Activated CD8-positive, alpha-beta memory T cell treated with anti-CD3 and anti-CD28 coated beads, Interleukin-2, amount 10 ng/mL, durations not matched to agents 7 days and 5 days (primary cell): ENCODE measurements at places on chromosomes 11 and 22. TPM values are rescaled to one million over a fixed set of nuclear protein-coding genes. Genes with fewer than 3 reads are reported as not detected.
A peak's percentile ranks its signal among the peaks of the same experiment; 100 is the strongest.

DNA sequence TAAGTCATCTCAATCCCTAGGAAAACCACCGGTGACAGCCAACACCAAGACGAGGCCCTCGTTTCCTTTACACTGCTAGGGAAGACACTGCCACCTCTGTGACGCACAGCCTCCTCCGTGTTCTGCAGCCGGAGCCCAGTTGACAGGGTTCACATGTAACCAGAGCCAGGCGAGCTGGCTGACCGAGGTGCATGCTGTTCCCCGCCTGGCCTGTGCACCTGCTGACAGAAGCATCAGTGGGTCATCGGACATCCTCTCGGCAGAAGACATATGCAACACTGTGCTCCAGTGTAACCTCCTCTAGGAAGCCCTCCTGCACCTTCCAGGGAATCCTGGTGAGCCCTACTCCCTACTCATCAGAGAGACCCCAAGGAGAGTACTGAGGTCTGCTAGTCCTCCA, 114.2 kb upstream of the TP53AIP1 start:
- no peaks in the 10 kb centered on the region for H3K36me3 ChIP-seq
- H3K27me3 ChIP-seq: no peaks in the 10 kb centered on the region
- no peaks in the 10 kb centered on the region for H3K4me1 ChIP-seq

DNA sequence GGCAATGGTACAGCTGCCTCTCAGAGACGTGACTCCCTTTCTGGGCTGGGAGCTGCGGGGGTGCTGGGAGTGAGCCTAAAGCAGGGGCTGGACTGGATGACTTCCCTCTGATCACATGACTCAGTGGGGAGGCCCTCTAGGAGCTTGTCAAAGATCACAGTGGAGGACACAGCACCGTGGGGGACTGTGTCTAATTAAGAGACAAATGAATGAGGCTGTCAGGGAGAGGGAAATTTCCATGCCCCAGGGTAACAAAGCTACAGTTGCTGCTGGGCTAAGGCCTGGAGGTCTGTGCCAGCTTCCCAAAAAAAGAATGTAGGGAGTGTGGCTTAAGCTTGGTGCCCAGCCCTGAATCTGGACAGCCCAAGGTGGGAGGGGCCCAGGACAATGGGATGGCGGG, 262.8 kb upstream of the PLET1 start:
- H3K27me3 ChIP-seq: peaks cover 29% of the 10 kb centered on the region
- no peak overlapping the region for H3K27ac ChIP-seq
- DNase-seq: no peak
- peaks cover 6% of the 10 kb centered on the region for H3K4me1 ChIP-seq
- H3K36me3 ChIP-seq: no peaks in the 10 kb centered on the region

DNA sequence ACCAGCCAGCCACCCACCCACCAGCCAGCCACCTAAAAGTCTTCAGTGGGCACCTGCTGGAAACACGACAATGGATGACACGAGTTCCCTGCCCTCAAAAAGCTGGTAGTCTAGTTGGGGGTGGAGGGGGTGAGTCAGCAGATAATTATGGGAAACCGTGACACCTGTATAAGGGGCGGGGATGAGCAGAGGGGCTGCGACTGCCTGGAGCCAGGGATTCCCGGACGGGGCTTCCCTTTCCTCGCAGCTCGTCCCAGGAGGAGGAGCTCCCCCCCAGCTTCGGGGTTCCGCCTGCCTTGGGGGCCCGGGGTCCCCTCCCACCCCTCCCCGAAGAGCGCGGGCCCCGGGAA, 2.3 kb upstream of the RTN4RL2 start:
- no peak overlapping the region for H3K27ac ChIP-seq
- H3K27me3 ChIP-seq: peaks cover 44% of the 10 kb centered on the region
- no peak overlapping the region for H3K4me3 ChIP-seq
- DNase-seq: no peak

DNA sequence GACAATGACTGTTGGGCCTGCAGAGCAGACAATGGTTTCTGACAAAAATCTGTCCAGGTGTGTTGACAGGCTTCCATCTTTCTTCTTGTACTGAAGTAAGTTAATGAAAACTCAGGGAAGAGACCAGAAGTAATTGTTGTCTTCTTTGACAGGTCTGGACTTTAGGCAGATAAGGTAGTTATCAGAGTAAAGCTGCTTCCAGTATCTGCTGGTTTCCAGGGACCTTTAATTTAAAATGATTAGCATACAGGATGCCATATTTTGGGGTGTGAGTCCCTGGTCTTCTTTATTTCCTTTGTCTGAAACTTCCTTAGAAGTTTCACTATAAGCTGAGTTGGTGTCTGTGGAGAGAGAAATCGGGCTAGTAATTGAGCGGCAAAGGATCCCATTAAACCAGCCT, 1.4 kb downstream of the TMX2 start:
- peaks cover 11% of the 10 kb centered on the region for H3K36me3 ChIP-seq
- DNase-seq: no peak
- peak overlapping the region; percentile 91 for H3K27ac ChIP-seq
- peaks cover 49% of the 10 kb centered on the region for H3K4me1 ChIP-seq
- H3K4me3 ChIP-seq: peak overlapping the region; percentile 99

DNA sequence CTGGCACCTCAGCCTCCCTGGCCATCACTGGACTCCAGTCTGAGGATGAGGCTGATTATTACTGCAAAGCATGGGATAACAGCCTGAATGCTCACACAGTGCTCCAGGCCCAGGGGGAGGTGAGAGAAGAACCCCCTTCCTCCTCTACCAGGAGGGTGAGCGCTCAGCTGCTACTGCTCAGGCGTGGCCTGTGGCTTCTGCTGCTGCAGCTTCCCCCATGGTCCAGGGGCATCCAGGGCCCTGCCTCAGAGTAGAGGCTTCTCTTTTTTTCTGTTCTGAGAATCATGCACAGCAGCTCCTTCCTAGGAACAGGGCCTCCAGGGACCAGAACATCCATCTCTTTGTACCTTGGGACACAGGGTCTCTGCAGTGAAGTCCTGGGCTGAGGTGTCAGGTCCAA, 83.1 kb downstream of the VPREB1 start:
- no peak overlapping the region for H3K27ac ChIP-seq
- peaks cover 21% of the 10 kb centered on the region for H3K27me3 ChIP-seq
- H3K4me3 ChIP-seq: no peak overlapping the region
- no peak for DNase-seq
- no peaks in the 10 kb centered on the region for H3K36me3 ChIP-seq
- peaks cover 5% of the 10 kb centered on the region for H3K4me1 ChIP-seq

DNA sequence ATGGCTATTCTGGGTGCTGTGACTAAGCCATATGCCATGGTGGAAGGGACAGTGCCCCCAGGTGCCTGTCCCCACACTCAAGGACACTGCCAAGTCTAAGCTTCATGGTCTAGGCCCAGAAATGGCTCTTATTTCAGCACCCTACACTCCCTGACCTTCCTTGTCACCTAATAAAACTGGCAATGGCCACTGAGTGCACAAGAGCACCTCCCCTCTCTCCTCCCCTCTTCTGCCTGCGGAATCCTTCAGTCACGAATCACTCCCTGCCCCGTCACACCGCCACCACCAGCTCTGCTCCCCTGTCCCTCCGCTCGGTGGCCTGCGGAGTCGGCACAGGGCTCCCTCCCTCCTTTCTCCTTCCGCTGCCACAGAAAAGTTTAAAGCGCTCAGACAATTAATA, 19.0 kb upstream of the LMO1 start:
- peak; percentile 5 for DNase-seq
- H3K4me1 ChIP-seq: no peaks in the 10 kb centered on the region
- peaks cover 9% of the 10 kb centered on the region for H3K27me3 ChIP-seq
- H3K4me3 ChIP-seq: no peak overlapping the region
- H3K36me3 ChIP-seq: no peaks in the 10 kb centered on the region

DNA sequence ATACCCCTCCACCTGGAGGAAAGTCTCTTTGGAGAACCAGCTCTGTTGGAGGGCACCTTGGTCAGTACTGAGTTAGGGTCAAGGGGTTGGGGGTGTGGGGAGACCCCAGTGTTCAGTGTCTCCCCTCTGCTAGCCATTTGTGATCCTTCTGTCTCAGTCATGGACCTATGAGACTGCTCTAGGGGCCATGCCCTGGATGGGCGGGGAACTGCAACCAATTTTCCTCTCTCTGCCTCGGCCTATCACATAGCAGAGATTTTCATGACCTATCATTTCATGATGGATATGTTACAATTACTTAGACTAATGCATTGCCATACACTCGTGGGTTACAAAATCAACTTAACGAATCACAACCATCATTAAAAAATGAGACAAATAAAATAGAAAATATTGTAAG, 7.4 kb downstream of the OTOG start:
- H3K4me1 ChIP-seq: peaks cover 8% of the 10 kb centered on the region
- DNase-seq: no peak
- H3K27ac ChIP-seq: no peak overlapping the region
- no peaks in the 10 kb centered on the region for H3K36me3 ChIP-seq
- no peaks in the 10 kb centered on the region for H3K27me3 ChIP-seq
- no peak overlapping the region for H3K4me3 ChIP-seq

DNA sequence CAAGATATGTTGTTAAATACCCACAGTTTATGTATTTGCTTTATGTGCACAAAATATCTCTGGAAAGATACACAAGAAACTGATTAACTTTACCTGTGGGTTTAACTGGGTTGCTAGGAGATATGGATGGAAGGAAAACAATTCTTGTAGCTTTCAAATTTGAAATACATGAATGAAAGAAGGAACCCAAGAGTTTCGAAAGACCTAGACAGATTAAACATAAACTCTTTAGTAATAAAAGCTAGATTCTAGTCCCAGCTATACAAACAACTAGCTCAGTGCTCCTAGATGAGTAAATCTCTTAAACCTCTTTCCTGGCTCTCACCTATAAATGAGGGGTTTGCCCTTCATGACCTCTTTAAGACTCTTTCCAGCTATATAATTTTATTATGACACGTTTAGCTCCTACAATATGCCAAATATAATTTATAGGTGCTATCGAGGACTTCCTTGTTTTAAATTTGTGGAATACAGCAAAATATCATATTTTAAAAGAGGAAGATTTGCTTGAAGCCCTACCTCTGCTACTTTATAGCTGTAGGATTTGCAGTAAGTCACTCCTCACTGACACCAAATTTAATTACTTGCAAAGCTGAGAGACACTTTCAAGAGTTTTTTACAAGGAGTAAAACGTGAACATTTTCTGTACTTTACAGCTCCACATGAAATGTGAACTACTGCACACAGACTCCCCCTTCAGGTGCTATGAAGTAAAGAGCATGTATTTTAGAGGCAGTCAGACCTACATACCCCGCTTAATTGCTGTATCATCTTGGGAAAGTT, 50.7 kb downstream of the RRAS2 start:
- H3K4me1 ChIP-seq: peaks cover 25% of the 10 kb centered on the region
- no peak overlapping the region for H3K4me3 ChIP-seq
- no peaks in the 10 kb centered on the region for H3K27me3 ChIP-seq
- H3K27ac ChIP-seq: no peak overlapping the region
- no peak for DNase-seq

DNA sequence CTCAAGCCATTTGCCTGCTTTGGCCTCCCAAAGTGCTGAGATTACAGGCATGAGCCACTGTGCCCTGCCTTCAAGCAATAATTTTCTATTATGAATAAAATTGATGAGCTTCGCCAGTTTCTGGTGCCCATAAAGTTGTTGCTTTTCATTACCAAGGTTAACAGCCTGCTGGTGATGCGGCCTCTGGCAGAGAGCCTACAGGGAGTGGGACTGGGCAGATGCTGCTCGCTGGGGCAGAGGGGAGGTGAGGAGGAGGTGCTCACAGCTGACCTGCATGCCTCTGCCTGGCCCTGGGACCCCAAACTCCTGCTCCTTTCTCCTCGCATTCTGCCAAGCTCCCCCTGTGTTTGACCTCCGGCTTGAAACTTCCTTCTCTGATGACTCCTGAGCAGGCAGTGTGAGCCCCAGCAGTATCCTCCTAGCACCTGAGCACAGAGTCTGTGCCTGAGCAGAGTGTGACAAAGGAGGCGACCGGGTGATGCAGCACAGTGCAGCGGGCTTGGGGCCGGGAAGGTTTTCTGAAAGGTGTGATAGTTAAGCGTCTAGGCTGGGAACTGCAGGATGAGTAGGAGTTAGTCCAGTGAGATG, 56.1 kb upstream of the B3GAT1 start:
- H3K4me1 ChIP-seq: no peaks in the 10 kb centered on the region
- no peak for DNase-seq
- H3K4me3 ChIP-seq: no peak overlapping the region
- no peaks in the 10 kb centered on the region for H3K36me3 ChIP-seq

DNA sequence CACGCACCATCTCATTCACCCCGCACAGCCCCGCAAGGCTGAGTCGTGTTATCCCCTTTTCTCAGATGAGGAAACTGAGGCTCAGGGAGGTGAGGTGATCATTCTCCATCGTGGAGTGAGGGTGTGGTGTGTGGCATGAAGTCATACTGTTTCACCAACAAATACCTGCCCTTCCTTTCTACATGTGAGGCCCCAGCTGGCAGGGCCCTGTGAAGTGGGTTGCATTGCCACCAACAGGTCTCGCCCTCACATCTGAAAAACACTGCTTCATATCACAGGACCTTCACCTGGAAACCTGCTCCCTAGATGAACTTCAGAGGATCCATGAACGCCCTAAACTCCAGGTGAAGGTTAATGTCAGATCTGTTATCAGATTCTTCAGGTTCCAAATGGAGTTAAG, 4.3 kb downstream of the SSTR3 start:
- H3K4me1 ChIP-seq: no peaks in the 10 kb centered on the region
- DNase-seq: no peak
- H3K36me3 ChIP-seq: no peaks in the 10 kb centered on the region
- H3K27me3 ChIP-seq: no peaks in the 10 kb centered on the region
- no peak overlapping the region for H3K4me3 ChIP-seq
- H3K27ac ChIP-seq: no peak overlapping the region

DNA sequence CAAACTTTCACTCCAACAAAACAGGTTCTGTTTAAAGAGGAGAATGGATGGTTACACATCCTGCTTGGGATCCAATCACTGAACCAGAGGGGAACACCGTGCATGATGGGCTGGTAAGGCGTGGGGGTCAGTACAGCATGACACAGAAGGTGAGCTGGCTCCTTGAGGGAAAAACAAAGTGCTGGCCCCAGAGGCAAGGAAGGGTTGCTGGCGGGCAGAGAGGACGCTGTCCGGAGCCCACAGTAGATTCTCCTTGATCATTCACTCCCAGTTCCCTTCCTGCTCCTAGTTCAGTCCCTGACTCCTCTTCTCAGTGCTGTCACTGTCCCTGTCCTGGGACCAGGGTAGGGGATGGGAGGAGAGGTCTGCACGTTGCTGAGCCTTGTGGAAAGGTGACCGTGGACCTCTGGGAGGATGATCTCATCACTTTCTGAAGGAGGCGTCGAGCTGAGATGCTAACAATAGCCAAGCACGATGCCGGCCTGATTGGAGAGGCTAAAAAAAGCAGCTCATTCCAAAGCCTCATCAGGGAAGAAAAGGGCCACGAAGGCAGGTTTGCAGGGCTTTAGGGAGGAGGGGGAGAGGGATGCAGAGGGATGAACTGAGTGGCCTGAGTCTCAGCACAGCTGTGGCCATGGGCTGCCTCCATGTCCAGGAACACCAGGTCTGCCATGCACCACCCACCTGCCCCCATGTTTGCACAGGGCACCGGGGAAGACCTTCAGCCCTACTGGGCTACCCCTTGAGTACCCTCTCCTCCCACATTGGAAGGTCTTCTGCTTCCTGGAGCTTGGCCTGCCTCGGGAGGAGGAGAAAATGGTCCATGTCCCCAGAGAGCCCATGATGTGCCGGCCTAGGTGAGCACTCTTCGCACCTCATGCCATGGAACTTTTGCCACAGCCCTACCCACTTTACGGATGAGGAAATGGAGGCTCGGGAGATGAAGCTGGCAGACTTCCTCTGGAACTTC, 72.7 kb upstream of the RTL6 start:
- no peak overlapping the region for H3K27ac ChIP-seq
- peaks cover 21% of the 10 kb centered on the region for H3K27me3 ChIP-seq
- DNase-seq: peak; percentile 29

Gene ANGPTL5
- total RNA-seq: not detected

Gene HTR3B
- not detected for total RNA-seq
